Cerebellar cortex (tissue), 1 donor: ENCODE measurements at places on chromosomes 3 and 15.

DNA sequence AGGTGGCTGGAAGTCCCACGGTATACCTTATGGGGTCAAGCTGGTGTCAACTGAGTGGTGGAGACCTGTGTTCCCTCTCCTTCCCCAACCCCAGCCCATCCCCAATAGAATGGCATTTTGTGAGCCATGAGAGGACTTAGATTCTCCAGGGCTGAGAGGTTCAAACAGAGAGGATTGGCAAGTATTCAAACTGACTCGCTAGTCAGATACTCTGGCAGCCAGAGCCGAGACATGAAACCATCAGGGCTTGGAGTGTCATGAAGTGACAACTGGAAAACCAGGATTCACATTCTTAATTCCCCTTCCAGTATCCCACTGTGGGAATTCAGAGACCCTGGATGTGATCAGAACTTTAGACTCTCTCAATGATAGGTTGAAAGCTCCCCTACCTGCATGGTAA, 159.4 kb upstream of the SNTN start:
- DNase-seq = no peak

DNA sequence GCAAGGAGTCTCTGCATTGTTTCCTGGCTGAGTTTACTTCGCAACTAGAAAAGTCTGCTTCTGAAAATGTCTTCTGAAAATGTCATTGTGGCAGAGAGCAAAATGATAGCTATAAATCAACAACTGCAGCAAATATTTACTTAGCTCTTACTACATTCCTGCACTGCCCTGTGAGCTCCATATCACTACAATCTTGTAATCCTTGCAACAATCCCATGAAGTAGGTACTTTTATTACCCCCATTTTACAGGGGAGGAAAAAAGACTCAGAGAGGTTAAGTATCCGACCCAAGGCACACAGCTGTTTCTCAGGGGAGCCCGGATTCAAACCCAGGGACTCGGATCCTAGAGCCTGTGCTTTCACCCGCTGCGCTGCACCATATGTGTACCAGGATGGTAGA, 34.2 kb upstream of the SPTBN5 start:
- DNase-seq = no peak

- peak; percentile 37 for DNase-seq
Measured at GRCh38 chr3:39809995-39810595, 686 bp downstream of the MYRIP start.

DNA sequence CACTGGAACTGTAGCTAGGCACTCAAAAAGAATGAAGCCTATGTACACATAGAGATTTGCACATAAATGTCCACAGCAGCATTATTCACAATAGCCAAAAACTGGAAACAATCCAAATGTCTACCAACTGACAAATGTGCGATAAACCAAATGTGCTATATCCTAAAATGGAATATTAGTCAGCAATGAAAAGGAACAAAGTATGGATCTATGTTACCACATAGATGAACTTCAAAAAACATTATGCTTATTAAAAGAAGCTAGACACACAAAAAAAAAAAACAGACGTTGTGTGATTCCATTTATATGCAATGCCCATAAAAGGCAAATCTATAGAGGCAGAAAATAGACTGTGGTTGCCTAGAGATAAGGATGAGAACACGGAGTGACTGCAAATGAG, 39.7 kb downstream of the SRGAP3 start:
- no peak for DNase-seq

DNA sequence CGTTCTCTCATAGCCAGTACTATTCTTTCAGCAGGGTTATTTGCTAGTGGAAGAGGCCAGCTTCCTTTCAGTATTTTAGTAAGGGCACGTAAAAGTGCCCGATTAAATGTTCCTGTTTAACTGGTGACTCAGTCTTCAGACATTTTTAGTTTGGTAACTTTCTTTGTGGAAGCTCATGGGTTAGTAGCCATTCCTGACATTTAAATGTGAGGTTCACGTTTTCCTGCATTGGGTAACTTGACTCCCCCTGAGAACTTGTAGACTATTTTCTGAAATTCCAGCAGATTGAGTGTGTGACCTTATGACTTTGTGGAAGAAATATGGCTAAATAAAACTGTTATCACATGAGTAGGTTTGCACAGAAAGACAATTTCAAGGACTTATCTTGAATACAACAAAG, 16.9 kb downstream of the ABHD2 start:
- peak; percentile 7 for DNase-seq

- no peak for DNase-seq
Measured at GRCh38 chr3:139772539-139773500, 95.0 kb upstream of the NMNAT3 start.

DNA sequence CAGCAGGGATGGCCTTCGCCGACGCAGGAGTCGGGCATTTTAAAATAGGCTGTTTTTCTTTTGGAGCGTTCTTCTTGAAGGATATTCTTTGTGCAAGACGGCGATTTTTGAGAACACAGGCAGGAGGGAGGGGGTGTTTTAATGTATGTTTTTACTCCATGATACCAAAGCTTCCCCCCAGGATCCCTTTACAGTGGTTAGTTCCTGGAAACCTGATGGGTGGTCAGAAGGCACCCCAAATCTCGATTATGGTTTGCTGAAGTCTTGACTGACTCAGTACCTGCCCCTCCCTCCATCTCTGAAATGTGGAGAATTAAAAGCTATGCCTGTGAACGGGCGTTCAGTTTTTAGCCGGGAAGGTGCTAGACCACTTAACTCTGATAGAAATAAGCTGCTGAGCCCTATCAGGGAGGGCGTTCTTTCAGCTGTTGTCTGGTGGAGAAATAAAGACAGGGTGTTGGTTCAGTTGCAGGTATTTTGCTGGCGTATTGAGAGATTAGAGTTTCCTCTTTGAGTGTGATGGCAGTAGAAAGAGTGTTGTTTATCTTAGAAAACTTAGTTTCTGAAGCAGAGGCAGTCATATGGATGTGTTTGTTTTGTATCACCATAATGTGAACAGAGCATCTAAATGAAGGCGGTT, 3.4 kb downstream of the IGF1R start:
- DNase-seq = no peak

- DNase-seq = no peak
Measured at GRCh38 chr15:39429898-39430357, 151.0 kb upstream of the THBS1 start.

GRCh38 chr15:95742836-95743235, 587.7 kb upstream of the NR2F2 start:
- no peak for DNase-seq

DNA sequence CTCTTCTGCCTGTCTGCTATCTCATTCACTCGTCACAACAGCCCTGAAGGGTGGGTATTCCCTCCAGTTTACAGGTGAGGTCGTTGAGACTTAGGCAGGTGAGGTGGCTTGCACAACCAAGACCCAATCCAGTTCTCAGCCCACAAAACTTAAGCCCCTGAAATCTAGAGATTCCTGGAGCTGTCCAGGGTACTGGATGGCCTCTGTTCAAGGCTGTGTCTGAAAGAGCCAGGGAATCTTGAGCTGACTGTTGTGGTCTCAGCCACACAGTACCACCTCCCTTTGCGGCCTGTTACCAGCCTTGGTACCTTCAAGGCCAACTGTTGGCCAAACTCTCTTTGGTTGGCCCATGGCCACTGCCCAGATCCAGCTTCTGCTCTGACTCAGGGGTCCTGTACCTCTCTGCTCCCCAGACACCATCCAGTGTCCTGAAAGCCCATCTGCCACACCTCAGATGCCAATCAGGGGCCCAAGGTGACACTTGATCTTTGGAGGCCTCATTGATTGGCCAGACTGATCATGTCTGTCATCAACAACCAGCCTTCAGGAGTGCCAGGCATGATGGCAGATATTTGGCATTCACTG, 10.9 kb upstream of the FAM107A start:
- DNase-seq = no peak

- DNase-seq = no peak
Measured at GRCh38 chr3:183554377-183554776, 1.1 kb downstream of the KLHL6 start.

DNA sequence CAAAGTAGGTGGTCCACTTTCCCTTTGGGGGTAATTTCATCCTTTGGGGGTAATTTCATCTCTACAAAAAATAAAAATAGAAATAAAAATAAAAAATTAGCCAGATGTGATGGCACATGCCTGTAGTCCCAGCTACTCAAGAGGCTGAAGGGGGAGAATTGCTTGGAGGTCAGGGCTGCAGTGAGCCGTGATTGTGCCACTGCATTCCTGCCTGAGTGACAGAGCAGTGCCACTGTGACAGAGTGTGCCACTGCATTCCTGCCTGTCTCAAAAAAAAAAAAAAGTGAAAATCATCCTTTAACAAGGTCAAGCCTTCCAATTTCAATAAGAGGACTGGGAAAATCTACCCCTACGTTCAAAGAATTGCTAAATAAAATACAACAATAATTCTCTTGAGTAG, 22.8 kb downstream of the SERP1 start:
- DNase-seq = no peak

- no peak for DNase-seq
Measured at GRCh38 chr3:82281205-82281604, 519.8 kb upstream of the GBE1 start.

- no peak for DNase-seq
Measured at GRCh38 chr15:77384589-77385359, 35.1 kb downstream of the PEAK1 start.

DNA sequence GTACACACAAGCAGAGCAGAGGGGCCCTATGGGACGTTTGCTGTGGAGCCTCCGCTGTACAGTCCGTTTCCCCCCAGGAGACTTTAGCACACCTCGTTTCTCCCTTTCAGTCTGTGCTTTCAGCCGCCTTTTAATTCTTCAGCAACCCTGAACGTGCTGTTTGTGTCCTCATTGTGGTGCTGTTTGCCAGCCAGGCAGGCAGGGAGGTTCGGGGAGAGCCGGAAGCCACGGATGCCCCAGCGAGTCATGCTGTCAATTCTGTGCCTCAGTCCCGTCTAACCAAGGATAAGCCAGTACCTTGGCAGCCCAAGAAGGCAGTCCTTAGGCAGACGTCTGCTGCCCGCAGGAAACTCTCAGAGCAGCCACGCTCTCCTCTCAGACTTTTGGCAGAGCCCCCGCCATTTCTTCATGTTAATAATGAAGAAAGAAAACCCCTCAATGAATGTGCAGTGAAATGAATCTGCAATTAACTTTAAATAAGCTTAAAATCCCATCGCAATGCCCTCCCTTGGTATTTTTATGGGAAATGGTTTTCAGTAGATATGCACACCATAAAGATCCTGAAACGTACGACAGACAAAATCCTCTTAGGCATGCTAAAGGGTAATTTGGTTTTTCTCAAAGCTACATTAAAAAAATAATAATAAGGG, 158.6 kb downstream of the UACA start:
- DNase-seq = peak; percentile 39

DNA sequence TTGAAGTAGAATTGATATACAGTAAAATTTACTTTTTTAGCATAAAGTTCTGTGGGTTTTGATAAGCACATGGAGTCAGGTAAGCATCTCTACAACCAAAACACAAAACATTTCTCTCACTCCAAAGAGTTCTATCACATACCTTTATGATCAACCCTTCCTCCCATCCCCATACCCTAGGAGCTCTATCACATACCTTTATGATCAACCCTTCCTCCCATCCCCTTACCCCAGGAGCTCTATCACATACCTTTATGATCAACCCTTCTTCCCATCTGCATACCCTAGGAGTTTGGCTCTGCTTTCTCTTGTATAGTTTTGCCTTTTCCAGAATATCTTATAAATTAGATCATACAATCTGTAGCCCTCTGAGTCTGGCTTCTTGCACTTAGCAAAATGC, 315.1 kb downstream of the ROBO2 start:
- no peak for DNase-seq

DNA sequence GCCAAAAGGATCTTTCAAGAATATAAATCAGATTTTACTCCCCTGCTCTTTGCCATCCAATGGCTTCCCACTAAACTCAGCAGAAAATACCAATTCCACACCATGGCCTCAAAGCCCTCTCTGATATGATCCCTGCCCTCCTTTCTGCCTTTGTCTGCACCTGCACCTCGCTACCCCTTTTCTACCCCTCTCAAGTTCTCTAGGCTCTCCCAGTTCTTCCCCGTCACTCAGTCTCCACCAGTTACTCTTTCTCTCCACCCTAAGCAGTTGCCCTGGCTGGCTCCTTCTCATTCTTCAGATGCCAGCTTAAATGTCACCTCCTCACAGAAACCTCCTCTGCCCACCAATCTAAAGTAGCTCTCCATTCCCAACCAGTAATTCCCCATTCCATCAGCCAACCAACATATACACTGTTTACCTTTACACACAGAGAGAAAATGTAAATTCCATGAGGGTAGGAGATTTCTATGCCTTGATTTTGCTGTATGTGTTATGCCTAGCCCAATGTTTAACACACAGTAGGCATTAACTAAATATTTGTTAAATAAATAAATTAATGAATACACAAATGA, 93.6 kb upstream of the LPP start:
- no peak for DNase-seq

DNA sequence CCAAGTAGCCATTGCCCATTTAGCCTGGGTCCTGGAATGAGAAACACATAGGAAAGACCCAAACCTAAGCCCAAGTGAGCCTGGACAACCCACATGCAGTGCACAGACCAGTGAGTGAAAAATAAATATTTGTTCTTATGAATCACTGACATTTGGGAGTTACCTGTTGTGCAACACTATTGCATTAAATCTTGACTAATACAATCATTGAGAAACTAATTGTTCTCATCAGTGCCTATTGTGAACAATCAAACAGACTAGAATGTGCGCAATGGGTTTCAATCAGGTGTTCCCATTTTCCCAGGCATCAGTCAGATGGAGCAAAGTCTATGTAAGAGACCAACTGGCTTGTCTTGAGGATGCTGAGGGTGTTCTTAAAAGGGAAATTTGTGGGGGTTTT, 54.7 kb upstream of the CNOT10 start:
- no peak for DNase-seq

GRCh38 chr15:40032125-40032839, 6.7 kb downstream of the SRP14 start:
- no peak for DNase-seq

DNA sequence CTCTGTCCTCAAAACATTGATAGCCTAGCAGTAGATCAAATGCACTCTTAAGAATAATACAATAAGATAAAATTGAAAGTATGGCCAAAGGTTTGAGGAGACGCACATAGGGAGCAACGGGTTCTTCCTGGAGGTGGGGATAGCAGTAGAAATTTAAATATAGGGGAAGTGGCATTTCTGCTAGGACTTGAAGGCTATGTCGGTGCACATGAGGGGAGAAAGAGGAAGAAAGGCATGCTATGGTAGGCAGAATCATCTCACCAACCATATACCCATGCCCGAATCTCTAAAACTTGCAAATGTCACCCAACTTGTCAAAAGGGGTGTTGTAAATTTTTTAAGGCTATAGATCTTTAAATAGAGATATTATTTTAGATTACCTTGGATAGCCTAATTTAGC, 735.1 kb upstream of the LMCD1 start:
- DNase-seq = no peak

DNA sequence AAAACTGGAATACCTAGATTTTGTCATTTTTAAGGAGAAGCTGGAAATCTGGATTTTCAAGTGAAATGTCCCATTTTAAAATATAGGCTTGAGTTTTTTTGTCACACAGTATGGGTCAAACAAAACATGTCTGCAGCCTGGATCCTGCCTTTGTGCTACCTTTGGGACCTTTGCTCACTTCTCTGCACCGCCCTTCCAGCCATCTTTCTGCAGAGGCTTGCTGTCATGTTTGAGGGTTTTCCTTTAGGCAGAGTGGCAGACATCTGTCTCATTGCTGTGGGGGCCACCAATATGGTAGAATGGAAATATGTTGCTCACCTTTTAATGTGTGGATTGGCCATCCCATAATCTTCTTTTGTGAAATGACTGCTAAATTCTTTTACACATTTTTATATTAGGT, 136.3 kb downstream of the EEFSEC start:
- no peak for DNase-seq
